ELR (cell line): ENCODE measurements at places on chromosomes 3 and 15.

DNA sequence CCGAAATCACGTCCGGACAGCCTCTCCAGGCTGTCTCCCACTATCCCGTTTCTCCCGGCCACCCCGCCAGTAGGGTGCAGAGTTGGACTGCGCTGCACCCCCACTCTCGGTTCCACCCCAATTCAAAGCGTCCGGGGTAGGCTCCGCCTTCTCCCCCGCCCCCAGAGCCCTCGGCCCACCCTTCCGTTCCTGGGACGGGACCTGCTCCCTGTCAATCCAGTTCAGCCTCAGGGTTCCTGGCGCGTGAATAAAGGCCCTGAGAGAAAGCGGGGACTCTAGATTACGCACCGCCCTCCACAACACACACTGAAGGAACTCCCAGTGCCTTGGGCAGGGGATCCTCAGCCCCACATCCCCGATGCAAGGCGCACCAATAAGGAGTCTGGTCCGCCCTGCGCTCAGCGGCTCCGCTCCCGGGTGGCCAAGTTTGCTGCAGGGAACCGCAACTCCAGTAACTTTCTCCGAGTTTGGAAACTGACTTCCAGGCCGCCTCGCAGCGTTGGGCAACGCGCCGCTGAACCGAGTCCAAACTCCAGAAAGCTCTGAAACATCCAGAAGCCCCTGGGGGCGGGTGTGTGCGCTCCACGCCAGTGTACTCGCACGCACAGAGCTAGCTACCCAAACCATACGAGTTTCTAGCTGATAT, 1.9 kb downstream of the ADAMTS9 start:
- DNase-seq, result peak; percentile 29

DNA sequence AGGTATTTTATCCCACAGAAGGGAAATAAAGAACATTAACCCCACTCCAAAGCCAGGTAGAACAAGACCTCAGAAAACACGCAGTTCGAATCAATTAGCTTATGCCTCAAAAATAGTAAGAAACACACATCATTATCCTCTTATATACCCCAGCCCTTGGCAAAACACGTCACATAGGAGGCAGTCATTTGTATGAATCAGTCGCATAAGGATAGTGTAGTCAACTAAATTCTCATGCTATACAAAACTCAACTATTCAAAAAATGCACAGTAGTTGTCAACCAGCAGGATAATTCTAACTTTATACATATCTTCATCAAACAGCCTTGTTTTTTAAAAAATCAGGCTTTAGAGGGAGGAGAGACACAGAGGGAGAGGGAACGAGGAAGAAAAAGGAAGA, 298.4 kb downstream of the FOXP1 start:
- DNase-seq, result peak; percentile 41

DNA sequence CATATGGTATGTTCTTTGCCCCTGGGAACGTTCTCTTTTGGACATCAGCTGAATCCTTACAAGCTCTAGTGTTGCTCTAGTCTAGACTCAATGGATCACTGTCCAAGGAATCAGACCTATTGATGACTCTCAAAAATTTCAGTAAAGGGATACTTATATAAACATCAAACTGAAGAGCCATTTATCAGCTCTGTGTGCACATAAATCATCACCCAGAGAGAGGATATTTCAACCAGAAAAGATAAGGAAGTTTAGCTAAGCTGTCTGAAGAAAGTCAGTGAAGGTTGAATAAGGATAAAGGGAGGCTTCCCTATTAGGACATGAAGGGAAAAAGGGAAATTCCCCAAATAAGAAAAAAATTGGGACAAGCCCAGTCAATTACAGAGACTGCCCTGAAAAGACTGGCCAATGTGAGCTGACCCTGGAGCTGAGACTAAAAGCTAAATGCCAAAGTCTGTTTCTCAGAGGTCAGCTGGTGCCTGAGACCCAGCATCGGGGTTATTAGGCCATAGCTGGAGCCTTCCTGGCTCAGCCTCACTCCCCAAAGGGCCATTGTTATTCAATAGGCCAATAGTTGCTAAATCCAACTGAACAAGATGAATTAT, 424.1 kb upstream of the THBS1 start:
- DNase-seq, result no peak

GRCh38 chr15:32887090-32887489, 169.3 kb downstream of the GREM1 start:
- no peak for DNase-seq

- no peak for DNase-seq
These were observed 65.4 kb upstream of the DLG1 start for GRCh38 chr3:197363553-197364409.

GRCh38 chr15:79881254-79881653, 15.6 kb downstream of the MTHFS start:
- DNase-seq, result no peak

DNA sequence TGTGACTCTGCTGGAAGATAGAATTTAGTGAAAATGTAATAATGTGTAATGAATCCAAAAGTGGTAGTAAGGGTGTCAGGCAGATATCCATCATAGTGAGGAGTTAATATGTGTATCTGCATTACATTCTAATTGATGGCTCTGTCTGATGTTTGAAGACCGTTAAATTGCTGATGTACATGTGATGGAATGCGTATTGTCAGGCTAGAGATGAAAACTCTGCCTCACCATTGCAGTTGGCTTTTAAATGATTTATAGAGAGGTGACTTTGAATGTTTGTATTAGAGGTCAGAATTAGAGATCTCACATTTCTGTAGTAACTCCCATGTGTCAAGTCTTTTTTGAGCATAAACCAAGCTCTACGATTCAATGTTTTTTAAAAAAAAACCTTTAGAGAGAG, 234.6 kb downstream of the NAALADL2 start:
- DNase-seq, result peak; percentile 2

DNA sequence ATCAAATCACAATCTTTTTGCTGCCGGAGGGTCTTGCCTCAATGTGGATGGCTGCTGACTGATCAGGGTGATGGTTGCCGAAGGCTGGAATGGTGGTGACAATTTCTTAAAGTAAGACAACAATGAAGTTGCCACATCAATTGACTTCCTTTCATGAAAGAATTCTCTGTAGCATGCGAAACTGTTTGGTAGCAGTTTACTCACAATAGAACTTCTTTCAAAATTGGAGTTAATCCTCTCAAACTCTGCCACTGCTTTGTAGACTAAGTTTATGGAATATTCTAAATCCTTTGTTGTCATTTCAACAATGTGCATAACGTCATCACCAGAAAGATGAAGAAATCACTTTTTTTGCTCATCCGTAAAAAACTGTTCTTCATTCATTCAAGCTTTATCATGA, 65.8 kb downstream of the B3GNT5 start:
- no peak for DNase-seq

- DNase-seq, result no peak
These were observed 40.1 kb downstream of the TRIM71 start for GRCh38 chr3:32857921-32858320.

GRCh38 chr3:184513276-184514170, 48.1 kb upstream of the EPHB3 start:
- DNase-seq, result peak; percentile 82

GRCh38 chr3:178618896-178619295, 82.7 kb downstream of the KCNMB2 start:
- no peak for DNase-seq

- DNase-seq, result peak; percentile 87
These were observed 22.6 kb downstream of the DNASE1L3 start for GRCh38 chr3:58188173-58188564.

GRCh38 chr15:89030311-89030710, 57.9 kb upstream of the ABHD2 start:
- no peak for DNase-seq

- DNase-seq, result no peak
These were observed 1.4 kb downstream of the VEPH1 start for GRCh38 chr3:157501863-157502262.

DNA sequence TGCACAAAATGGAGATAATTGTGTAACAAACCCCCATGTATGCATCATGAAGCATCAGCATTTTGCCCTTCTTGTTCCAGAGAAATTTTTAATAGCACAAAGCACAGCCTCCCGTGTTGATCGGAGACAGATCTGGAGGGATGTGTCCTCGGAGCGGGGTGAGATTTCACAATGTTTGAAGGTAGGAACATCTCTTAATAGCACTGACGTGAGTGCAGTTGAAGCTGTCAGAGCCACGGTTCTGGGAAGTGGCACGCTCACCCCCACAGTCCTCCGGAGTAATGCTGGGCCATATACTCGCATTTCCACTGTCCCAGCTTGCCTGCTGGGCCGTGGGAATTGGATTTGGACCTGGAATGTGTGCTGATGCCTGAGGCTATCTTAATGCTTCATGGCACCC, 24.1 kb downstream of the ARPP21 start:
- no peak for DNase-seq
